Tibial nerve (tissue), 4 donors: ENCODE measurements at places on chromosomes 2 and 18.

DNA sequence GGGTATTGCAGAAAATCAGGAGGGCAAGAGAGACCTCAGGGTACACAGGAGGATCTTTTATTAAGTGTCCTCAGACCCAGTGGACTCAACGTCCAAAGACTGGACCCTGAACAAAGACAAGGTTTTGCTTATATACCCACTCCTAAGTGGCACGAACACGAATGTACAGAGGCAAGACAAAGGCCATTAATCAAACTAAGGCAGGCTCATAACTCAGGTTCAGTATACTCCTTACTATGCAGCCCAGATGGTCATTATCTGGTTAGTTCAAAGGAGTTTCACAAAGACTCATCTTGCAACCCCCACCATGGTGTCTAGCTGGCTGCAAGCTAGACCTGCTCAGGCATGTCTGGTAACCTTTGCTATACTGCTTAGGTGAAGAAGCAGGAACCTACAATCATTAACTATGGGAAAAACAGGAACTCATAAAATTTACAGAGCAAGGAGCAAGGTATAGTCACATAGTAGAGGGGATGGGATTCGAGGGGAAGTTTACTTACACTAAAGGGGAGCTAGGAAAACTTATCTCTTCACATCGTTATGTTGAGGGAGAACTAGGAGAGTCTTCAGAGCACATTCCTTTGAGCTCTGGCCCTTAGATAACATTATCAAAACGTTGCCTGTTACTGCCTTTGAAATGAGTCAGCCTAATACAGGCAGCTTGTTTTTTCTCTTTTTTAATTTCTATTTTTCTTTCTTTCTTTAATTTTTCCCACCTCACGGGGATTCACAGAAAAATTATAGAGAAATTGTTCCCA, 33.9 kb downstream of the SLC4A3 start:
- no peaks in the 10 kb centered on the region for H3K4me1 ChIP-seq
- H3K27ac ChIP-seq, result no peak overlapping the region
- H3K27me3 ChIP-seq, result no peaks in the 10 kb centered on the region
- no peaks in the 10 kb centered on the region for H3K36me3 ChIP-seq
- no peak for DNase-seq

DNA sequence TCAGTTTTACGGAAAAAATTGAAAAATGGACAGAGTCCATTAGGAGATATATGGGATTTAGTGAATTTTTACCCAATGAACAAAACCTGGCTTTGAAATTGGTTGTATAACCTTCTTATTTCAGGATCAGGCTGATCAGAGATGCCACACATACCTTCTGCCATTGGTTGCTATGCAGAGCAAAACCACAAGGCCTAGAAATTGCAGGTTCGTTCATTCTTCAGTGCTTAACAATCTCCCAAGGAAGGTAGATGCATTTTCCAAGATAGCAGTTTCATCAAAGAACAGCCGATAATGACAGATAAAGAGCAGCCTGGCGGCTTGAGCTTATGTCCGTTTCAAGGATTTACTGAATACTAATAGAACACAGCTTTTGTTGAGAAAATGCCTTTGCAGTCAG, 868.8 kb downstream of the EPHA4 start:
- H3K4me3 ChIP-seq, result no peak overlapping the region
- no peaks in the 10 kb centered on the region for H3K36me3 ChIP-seq
- H3K4me1 ChIP-seq, result no peaks in the 10 kb centered on the region
- H3K27me3 ChIP-seq, result no peaks in the 10 kb centered on the region
- no peak overlapping the region for H3K27ac ChIP-seq

DNA sequence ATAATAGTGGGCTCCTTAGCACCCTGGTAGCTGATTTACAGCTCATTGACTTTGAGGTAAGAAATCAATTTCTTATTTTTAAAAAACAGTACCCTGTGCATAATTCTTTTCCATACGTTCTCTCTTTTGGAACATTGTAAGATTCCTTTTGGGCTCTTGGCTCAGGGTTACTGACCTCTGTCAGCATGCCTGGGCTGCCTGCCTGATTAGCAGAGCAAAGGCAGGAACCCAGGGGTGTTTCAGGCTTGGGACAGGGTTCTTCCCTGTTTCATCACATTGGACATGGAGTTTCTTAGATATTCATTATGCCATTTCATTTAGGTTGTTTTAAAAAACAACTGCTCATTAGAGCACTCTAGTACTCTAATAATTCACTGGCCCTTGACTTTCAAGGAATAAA, 73.8 kb upstream of the ITM2C start:
- H3K27me3 ChIP-seq, result no peaks in the 10 kb centered on the region
- no peaks in the 10 kb centered on the region for H3K4me1 ChIP-seq
- peaks cover 84% of the 10 kb centered on the region for H3K36me3 ChIP-seq
- H3K4me3 ChIP-seq, result no peak overlapping the region
- H3K27ac ChIP-seq, result no peak overlapping the region

- peaks cover 53% of the 10 kb centered on the region for H3K4me1 ChIP-seq
- no peaks in the 10 kb centered on the region for H3K27me3 ChIP-seq
- H3K4me3 ChIP-seq, result peak overlapping the region; percentile 83
- H3K36me3 ChIP-seq, result no peaks in the 10 kb centered on the region
- H3K27ac ChIP-seq, result peak overlapping the region; percentile 95
Observed at GRCh38 chr18:48947092-48947491, 3.7 kb downstream of the SMAD7 start.

DNA sequence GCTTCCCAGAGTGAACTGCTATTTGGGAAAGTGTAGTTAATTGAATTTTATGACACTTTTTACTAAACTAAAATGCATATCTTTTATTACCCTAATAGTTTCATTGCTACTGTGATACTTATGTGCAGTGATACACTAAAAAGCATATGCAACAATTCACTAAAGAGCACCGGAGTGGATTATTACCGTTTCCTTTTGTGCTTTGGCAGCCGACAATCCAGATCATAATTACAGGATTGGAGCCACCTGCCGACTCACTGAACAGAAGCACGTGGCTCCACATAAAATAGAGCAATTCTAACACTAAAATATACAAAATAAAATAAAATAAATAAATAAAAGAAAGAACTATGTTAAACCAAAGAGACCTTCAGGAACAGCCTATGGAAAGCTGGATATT, 583.4 kb downstream of the NRXN1 start:
- no peak for DNase-seq
- no peaks in the 10 kb centered on the region for H3K4me1 ChIP-seq
- no peaks in the 10 kb centered on the region for H3K27me3 ChIP-seq
- H3K27ac ChIP-seq, result no peak overlapping the region
- no peak overlapping the region for H3K4me3 ChIP-seq

DNA sequence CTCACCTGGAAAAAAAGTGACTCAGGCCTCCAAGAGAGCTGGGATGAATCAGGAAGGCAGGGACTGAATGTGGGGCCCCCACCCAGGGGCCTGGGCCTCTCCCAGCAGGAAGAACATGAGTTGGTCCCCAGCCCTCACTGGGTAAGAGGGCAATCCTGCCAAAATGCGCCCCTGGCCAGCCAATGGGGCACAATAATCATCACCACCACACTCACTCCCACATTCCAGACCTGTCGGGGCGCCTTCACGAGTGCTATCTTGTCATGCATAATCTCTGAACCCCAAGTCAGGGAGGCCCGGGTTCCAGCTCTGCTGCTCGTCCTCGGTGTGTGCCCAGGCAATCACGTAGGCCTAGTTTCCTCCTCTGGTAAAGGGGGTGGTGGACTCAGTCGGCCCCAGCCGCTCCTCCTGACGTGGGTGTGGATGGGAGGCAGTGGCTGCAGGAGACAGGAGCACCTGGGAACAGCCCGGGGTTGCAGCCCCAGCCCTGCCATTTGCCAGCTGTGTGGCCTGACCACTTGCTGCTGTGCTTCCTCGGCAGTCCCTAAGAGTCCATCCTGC, 115.1 kb downstream of the CYP26B1 start:
- H3K27ac ChIP-seq, result no peak overlapping the region
- H3K4me3 ChIP-seq, result no peak overlapping the region
- peaks cover 3% of the 10 kb centered on the region for H3K4me1 ChIP-seq
- DNase-seq, result no peak
- H3K36me3 ChIP-seq, result no peaks in the 10 kb centered on the region

DNA sequence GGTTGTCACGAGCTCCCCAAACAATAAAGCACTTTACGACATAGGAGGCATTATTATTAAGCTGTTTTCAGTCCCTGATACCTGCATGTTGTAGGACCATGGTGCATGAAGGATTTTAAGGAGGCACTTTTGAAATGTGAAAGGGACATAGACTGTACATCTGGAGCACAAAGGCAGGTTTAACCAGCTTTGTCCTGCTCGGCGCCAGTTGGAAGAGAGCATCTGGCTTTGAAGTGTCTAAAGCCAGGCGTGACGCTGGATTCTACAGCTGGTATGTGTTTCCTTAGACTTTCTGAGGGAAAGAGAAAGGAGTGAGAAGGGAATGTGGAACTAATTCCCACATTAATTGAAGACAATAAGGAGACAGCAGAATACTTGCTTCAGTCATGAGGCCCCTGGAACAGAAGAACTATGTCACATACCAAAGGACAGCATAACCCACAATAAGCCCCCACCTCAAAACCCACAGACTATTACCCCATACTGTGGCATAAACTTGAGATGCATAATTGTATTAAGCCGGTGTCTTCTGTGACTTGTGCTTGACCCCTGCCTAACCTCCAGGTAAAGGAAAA, 381.0 kb upstream of the MEX3C start:
- H3K27ac ChIP-seq, result no peak overlapping the region
- H3K4me3 ChIP-seq, result no peak overlapping the region
- no peaks in the 10 kb centered on the region for H3K4me1 ChIP-seq
- DNase-seq, result no peak

DNA sequence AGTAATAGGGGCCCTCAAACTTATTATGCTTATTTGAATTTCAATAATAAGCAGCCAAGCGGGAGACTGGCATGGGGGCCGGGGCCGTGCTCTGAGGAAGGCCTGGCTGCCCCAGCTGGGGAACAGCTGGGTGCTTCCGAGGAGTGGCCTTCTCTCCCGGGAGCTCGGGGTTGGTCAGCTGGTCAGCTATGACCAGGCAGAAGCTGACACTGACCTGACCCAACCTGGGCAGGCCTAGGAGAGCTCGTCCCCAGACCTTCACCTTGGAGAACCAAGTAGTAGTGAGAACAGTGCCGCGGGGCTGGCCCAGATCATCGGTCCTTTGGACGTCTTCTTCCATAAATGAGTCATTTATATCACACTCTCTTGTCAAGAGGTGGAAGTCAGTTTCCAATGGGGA, 36.1 kb downstream of the RRM2 start:
- no peak for DNase-seq
- H3K27me3 ChIP-seq, result no peaks in the 10 kb centered on the region
- H3K4me3 ChIP-seq, result no peak overlapping the region
- H3K27ac ChIP-seq, result no peak overlapping the region
- H3K36me3 ChIP-seq, result no peaks in the 10 kb centered on the region

DNA sequence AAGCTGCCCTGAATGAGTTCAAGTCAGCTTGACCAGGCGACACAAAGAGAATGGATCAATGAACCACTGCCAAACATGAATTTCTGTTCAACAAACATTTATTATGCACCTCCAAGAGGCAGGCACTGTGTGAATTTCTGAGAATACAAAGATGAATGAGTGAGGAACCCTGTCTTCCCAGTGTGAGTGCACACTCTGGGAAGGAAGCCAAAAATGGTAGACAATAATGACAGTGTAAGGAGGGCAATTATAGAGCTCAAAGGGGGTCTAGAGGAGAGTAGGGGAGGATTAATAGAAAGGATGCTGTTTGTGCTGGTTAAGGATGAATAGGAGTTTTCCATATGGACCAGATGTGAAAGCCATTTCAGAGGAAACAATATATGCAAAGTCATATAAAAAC, 213.4 kb downstream of the DCC start:
- H3K27ac ChIP-seq, result no peak overlapping the region
- DNase-seq, result no peak
- no peaks in the 10 kb centered on the region for H3K36me3 ChIP-seq
- no peaks in the 10 kb centered on the region for H3K4me1 ChIP-seq
- H3K27me3 ChIP-seq, result no peaks in the 10 kb centered on the region
- H3K4me3 ChIP-seq, result no peak overlapping the region

GRCh38 chr2:210177769-210178168, 6.6 kb upstream of the KANSL1L start:
- H3K4me1 ChIP-seq, result no peaks in the 10 kb centered on the region
- H3K27ac ChIP-seq, result no peak overlapping the region
- H3K36me3 ChIP-seq, result peaks cover 19% of the 10 kb centered on the region
- no peak overlapping the region for H3K4me3 ChIP-seq
- DNase-seq, result no peak
